Iris pigment epithelial cell (primary cell): ENCODE measurements at places on chromosomes 13 and 19.
A peak's percentile ranks its signal among the peaks of the same experiment; 100 is the strongest.

- DNase-seq, result no peak
Measured at GRCh38 chr13:103926118-103926517, 859.9 kb upstream of the SLC10A2 start.

DNA sequence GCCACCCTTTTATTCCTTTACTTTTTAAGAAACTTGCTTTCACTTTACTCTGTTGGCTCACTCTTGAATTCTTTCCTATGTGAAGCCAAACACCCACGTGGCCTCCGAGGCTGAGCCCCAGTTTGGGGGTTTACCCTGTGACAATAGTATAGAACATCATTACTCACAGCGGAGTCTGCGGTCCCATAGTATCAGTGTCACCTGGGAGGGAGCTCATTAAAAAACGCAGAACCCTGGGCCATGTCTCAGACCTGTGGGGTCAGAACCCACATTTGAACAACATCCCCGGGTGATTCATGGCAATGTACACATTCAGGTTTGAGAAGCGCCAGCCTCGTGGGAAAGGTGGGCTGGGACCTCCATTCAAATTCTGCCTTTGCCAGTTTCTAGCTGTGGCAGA, 36.0 kb upstream of the UBL3 start:
- DNase-seq, result no peak

- peak; percentile 77 for DNase-seq
Measured at GRCh38 chr19:48424694-48425219, 21.0 kb upstream of the GRWD1 start.

DNA sequence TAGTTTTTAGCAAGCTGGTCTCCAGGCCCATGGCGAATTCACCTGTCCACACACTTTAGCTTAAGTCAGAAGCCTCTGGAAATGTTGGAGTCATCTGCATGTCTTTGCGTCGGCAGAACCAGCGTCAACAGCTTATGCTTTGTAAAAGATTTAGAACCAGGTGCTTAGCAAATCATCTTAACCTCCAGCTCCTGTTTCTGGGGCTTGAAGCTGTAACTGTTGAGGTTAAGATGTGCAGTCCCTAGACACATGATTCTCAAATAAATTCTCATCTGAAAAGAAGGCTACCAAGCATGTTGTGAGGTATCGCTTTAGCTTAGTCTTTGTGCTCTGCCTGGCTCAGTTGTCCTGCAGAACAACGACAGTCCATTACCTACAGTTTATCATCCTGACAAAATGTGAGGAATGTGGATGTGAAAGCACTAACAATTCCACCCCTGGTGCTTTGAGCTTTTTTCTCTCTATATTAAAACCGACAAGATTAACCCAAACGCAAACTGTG, 4.4 kb downstream of the EFNB2 start:
- DNase-seq, result peak; percentile 40

DNA sequence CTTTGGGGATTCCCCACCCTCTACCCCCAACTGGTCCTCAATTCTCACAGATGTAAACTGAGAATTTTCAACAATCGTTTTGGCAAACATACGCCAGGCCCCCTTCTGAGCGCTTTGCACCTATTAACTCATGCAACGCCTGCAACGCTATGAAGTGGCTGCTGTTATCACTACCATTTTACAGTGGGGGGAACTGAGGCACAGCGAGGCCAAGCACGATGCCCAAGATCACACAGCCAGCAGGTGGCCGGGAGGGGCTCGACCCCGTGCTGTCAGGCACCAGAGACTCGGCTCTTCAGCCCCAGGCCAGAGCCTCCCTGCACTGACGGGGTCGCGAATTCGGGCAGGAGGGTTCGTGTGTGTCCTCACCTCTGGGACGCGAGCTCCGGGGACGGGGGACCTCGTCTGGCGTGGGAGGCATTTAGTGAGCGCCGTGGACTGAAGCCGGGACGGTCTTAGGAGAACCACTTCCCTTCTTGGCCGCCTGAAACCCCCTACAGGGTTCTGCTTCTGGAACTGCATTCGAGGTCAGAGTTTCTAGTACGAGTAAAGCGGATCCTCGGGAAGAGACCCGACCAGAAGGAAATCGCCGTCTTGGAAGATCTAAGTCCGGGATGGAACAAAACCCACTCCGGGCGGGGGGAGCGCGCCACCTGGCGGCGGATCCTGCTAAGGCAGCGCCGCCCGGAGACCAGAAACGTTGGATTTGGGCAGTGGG, 21.0 kb downstream of the ZNF114 start:
- peak; percentile 65 for DNase-seq

- no peak for DNase-seq
Measured at GRCh38 chr19:3229346-3229743, 4.9 kb downstream of the CELF5 start.

GRCh38 chr13:23510979-23511735, 59.1 kb upstream of the TNFRSF19 start:
- DNase-seq, result peak; percentile 58

- DNase-seq, result no peak
Measured at GRCh38 chr13:108615241-108615640, 14.2 kb upstream of the MYO16 start.

- no peak for DNase-seq
Measured at GRCh38 chr13:113088691-113089020, 16.9 kb upstream of the F7 start.

DNA sequence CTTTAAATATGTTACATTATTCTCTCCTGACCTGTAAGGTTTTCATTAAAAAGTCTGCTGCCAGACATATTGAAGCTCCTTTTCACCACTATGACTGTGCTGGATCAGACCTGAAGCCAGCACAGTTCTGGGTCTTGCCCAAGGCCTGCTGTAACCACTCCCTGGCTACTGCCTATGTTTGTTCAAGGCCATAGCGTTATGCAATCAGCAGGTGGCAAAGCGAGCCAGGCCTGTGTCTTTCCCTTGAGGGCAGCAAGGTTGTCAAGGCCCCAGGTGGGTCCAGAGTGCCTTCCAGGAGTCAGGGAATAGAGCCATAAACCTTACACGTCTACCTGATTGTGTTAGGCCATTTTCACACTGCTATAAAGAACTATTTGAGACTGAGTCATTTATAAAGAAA, 496.8 kb upstream of the PCDH9 start:
- DNase-seq, result no peak
